ENCODE measurements at places on chromosomes 13 and 19.
A peak's percentile ranks its signal among the peaks of the same experiment; 100 is the strongest.

GRCh38 chr13:71030784-71031183 is 836.2 kb downstream of the DACH1 start:
- no peak for DNase-seq

DNA sequence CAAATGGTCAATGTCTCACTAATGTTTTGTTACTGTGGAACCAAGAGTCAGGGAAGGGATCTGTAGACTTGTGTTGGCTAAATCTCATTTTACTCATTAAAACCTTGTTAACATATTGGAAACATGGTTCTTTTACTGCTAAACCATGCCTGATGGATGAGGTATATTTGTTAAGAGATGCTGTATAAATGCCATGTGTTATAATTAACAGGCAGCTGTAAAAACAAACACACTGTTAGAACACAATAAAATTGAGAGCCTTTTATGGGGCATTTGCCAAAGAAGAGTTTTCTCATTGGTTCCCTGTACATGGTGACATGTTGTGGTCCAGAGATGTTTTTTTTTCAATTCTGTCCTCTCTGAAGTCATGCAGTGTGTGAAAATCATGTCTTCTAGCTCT is 121.9 kb downstream of the ESD start:
- DNase-seq, result no peak

GRCh38 chr13:100561599-100562204 is 26.9 kb downstream of the GGACT start:
- DNase-seq, result no peak

- no peak for DNase-seq
Measured at GRCh38 chr13:97567510-97568243, 133.7 kb downstream of the RAP2A start.

DNA sequence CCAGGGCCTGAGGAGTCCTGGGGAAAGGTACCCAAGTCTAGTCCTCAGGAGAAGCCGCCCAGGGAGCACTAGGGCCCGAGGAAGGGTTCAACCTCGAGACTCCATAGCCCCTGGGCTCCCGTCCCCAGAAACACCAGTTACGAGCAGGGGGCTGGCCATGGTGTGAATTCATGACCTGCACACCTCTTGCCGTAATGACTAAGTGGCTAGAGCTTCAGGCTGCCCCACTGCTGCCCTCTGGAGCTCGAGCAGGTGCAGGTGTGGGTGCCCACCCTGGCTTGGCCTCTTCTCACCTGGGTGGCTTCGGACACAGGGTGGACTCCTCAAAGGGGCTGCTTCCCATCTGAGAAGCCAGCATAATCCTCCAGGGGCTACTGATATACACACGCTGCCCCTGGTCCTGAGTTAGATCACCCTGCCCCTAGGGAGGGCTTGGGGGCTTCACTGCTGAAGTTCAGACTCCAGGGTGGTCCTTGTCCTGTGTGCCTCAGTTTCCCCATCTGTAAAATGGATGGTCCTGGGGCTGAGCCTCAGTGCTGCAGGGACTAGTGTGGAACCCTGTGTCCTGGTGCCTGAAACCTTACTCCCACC is 13.6 kb downstream of the SPC24 start:
- no peak for DNase-seq

- no peak for DNase-seq
Measured at GRCh38 chr19:40921005-40921897, 39.2 kb upstream of the CYP2A7 start.

GRCh38 chr19:23787106-23787505 is 28.4 kb upstream of the ZNF681 start:
- no peak for DNase-seq

DNA sequence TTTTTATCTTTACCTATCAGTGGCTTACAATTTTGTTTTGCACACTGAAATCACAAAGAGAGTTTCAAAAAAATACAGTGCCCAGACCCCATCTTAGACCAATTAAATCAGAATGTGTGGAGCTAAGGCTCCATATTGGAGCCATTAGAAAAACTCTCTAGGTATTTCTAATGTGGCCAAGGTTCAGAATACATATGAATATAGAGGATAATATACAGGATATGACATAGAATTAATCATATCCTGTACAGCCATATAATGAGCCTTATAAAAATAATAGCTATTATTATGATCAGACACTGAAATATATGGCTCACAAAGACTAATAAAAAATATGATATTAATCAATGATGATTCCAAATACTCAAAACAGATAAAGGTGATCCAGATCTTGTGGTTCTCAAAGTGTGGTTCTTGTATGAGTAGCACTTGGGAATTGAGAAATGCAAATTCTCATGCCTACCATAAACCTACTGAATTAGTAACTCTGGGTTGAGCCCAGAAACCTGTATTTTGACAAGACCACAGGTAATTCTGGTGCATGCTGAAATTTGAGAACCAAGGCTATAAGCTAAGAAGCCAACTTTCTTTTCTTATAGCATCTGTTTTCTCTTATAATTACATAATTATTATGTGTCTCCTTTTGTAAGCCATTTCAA is 408.0 kb downstream of the DIAPH3 start:
- no peak for DNase-seq

- DNase-seq, result no peak
Measured at GRCh38 chr13:64866331-64866730, 2363.8 kb downstream of the PCDH9 start.

GRCh38 chr13:75437582-75438318 is 44.2 kb downstream of the TBC1D4 start:
- DNase-seq, result no peak

- no peak for DNase-seq
Measured at GRCh38 chr19:28372576-28373247, 840.2 kb downstream of the UQCRFS1 start.

- DNase-seq, result peak; percentile 78
Measured at GRCh38 chr13:26221721-26222519, at the start of gene RNF6. RNF6 (minus strand) TSS chr13:26222314; CDS start chr13:26219649, 2,665 bp downstream.

DNA sequence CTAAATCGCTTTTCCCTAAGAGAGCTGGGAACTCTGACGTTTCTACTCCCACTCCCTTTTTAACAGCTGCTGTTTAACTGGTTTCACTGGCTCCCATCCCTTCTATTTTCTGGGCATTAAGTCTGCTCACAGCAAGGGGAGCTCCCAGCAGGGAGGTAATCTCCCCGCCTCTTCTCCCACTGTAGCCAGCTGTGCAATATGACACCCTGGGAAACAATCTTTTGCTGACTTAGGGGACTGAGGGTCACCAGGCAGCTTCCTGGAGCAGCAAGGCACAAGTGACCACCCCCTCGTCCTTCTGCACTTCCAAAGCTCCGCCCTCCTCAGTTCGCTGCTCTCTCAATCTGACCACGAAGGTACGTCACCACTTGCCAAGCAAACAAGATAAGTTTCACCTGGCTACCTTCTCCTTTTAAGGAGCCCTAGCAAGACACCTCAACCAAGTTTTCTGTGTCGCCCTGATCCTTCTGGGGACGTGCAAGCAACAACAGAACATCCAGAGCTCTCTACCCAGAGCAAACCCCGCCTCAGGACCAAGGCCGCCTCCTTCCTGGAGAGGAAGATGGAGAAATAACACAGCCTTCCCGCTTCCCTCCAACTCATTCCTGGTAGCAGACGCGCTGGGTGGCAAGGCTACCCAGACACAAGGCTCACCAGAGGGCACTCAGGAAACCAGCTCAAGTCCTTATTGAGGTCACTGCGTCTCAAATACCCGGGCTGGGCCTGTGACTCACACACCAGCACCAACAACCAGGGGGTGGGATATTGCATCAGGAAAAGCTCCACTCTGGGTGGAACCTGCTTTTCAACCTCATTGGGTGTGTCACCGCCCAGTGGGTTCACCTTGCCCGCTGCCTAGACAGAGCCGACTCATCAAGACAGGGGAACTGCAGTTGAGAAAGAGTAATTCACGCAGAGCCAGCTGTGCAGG is 92.4 kb downstream of the STK24 start:
- peak; percentile 25 for DNase-seq

GRCh38 chr13:21117104-21117809 is 55.9 kb upstream of the LATS2 start:
- no peak for DNase-seq

GRCh38 chr13:75537401-75538365 is at the start of gene COMMD6:
COMMD6 (minus strand) TSS chr13:75537841; CDS start chr13:75537805, 36 bp downstream.
- peak; percentile 63 for DNase-seq

DNA sequence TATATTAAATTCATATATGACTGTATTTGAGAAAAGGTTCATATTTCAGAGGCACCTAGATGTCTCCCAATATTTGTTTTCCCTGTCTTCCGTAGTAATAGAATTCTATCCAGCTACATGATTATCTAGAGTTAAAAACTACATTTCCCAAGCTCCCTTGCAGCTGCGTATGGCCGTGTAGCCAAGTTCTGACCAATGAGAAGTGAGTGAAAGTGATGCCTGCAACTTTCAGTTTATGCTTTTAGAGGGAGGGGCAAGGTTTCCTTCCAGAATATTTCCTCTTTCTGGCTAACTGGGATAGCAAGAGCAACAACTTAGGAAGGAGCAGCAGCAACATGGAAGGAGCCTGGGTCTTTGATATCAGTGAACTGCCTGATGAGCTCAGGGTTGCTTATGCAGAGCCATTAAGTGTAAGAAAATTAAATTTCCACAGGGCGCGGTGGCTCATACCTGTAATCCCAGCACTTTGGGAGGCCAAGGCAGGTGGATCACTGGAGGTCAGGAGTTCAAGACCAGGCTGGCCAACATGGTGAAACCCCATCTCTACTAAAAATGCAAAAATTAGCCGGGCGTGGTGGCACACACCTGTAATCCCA is 23.2 kb upstream of the CYP2A13 start:
- no peak for DNase-seq

- DNase-seq, result peak; percentile 32
Measured at GRCh38 chr19:55206664-55207500, 2.4 kb downstream of the PTPRH start.

DNA sequence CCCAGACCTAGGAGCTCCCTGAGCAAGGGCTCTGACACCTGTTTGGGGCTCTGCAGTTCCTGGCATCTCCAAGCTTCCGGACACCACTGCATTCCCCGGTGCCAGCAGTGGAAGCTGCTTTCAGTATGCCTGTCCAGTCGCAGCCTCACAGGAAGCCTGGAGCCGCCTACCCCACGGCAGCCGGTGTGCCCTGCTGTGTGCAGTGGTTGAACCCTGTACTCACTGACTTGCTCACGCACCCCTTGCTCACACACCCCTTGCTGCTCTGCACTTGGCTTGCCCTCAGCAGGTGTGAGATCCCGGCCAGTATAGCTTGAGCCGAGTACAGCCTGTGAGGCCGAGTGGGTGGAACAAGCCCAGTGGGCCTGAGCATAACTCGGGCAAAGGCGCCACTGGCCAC is 70.3 kb downstream of the PIBF1 start:
- no peak for DNase-seq

GRCh38 chr19:20612711-20613316 is 47.2 kb upstream of the ZNF737 start:
- DNase-seq, result no peak

GRCh38 chr19:10929402-10929794 is 787 bp downstream of the TIMM29 start:
- no peak for DNase-seq

DNA sequence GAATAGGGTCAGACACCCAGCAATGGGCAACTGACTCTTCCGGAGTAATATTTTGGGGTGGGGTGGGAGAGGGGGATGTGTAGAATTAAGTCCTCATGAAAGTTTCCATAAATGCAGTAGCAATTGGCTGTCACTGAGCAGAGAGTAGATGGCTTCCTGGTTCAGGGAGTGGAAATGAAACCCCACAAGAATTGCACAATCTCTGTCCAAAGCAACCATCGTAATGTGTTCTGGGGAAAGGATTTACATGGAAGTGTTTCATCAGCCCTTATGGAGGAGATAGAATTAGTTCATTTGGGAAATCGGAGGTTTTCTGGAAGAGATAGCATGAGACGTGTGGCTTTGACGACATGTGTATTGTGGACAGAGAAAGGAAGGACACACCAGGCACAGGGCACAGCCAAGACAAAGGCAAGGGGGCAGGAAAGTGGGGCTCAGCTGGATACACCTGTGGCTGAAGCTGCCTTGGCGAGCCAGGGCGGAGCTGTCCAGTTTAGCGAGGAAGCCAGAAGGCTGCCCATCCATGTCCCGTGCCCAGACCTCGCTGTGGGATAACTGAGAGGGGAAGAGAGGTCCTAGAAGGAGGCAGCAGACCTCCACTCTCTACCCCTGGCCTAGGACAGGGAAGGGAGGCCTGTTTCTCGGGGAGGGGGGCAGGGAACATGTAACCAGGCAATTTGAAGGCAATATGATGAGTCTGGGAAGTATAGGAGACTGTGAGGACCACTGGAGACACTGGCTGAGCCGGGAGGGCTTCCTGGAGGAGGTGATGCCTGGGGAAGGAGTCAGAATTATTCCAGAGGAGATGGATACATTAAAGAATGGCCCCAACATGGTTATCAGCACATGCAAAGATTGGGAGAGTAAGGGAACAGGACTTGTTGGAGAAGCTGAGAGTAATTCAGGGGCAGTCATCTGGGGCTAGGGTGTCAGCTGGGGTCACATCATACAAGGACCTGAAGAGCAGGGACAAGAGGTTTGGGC is 2.6 kb upstream of the CLEC4G start:
- DNase-seq, result no peak

- DNase-seq, result no peak
Measured at GRCh38 chr19:17775991-17776803, 18.7 kb upstream of the B3GNT3 start.

DNA sequence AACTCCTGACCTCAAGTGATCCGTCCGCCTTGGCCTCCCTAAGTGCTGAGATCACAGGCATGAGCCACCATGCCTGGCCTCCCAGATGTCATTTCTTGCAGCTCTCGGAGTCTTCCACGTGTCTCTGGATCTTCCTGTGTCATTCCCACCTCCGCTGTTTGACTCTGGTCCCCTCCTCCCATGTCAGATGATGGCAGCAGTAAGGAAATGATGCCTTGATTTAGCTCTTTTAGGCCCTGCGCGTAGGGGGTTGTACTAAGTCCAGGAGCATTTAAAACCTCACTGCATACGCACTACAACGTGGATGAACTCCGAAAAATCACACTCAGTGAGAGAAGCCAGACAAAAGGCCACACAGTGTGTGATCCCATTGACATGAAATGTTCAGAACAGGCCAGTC is 113.1 kb downstream of the GNG7 start:
- no peak for DNase-seq

GRCh38 chr13:104592545-104593250 is 1526.5 kb upstream of the SLC10A2 start:
- no peak for DNase-seq

- DNase-seq, result no peak
Measured at GRCh38 chr13:30033681-30034457, 183.5 kb upstream of the UBL3 start.

DNA sequence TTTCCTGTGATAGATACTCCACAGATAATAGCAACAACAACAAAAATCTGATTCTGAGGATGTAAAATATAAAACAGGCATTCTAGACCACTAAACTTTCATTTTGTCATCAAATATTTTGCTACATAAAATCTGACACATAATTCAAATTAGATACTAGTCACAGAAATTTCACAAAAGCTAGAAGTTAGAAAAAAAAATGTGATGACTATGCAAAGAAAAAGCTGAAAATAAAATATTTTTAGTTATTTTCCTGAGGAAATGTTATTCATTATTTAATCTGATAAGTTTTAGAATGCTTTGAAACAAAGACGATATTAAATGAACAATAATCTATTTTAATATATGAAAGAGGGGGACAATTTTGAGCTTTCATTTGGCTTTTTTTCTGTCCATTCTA is 357.2 kb downstream of the SLITRK6 start:
- DNase-seq, result no peak

GRCh38 chr19:54197121-54197520 is 3.5 kb upstream of the RPS9 start:
- no peak for DNase-seq

GRCh38 chr13:50400035-50400726 is 384.9 kb downstream of the KCNRG start:
- no peak for DNase-seq

GRCh38 chr19:57807541-57807940 is 7.2 kb downstream of the ZNF552 start:
- no peak for DNase-seq
